ENCODE measurements at places on chromosomes 3 and 15.

- no peak for DNase-seq
Observed at GRCh38 chr3:122921791-122922651, 105.5 kb downstream of the SEMA5B start.

GRCh38 chr15:45458746-45459403 is 63.7 kb downstream of the SLC30A4 start:
- peak; percentile 28 for DNase-seq

DNA sequence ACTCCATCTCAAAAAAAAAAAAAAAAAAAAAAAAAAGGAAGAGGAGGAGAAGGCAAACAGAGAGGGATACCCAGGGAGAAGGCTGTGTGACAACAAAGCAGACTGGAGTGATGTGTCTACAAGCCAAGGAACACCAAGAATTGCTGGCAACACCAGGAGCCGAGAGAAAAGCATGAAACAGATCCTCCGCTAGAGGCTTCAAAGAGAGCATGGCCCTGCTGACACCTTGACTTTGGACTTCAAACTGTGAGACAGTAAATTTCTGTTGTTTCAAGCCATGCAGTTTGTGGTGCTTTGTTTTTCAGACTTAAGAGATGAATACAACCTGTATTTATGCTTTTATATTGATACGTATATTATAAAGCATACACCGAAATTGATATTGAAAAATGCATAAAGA is 74.3 kb upstream of the TRA2B start:
- no peak for DNase-seq

GRCh38 chr3:131699001-131699400 is 196.2 kb upstream of the MRPL3 start:
- no peak for DNase-seq

- DNase-seq: no peak
Observed at GRCh38 chr3:20097015-20097414, 56.8 kb downstream of the KAT2B start.

DNA sequence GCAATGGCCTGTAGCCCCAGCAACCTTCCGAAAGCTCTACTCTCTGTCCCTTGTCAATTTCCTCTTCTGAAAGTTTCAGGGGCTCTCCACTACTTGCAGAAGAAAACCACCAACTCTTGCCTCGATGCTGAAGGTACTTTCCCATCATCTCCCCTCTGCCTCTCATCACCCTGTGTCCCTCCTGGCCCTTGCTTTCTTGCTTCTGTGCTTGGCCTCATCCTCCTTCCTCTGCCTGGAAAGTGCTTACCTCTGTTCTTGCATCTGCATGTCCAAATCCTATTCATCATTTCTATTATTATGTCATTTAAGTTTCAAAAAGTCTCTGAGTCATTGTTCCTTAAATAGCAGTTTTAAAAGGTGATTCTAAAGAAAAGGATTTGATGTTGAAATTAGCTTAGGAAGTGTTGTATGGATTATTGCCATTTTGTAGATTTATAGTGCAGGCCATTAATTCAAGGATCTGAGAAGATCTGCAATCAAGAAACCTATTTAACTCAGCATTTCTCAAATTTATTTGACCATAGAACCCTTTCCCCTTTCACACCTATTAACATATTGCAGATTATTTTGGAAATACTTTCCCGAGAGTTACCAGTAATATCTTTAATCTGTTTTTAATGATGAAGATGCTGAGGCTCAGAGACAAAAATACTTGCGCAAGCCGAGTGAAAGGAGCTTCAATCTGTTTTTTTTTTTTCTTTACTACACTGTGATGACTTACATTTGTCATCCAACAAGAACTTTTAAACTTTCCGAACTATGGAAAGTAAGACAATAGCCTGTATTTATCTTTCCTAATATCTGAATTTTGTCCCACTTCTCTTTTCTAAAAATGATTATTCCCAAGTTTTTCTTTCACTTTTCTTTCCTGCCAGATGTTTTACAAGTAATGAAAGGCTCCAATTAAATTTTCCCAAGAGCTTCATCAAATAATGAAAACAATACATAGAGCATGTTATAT is 22.3 kb upstream of the CFAP161 start:
- DNase-seq: no peak

- DNase-seq: no peak
Observed at GRCh38 chr3:155420406-155420805, 126.9 kb upstream of the STRIT1 start.

- DNase-seq: no peak
Observed at GRCh38 chr3:13264468-13264795, 155.7 kb downstream of the NUP210 start.

GRCh38 chr15:48433226-48433886 is 102.1 kb downstream of the DUT start:
- DNase-seq: no peak
